Pulmonary artery endothelial cell (primary cell): ENCODE measurements at places on chromosomes 1 and 21. TPM values are rescaled to one million over a fixed set of nuclear protein-coding genes. Genes with fewer than 3 reads are reported as not detected.

- DNase-seq: no peak
Observed at GRCh38 chr1:32247983-32248889, 1.2 kb downstream of the FAM167B start.

- DNase-seq: no peak
Observed at GRCh38 chr1:15931884-15932283, 44.0 kb downstream of the ZBTB17 start.

DNA sequence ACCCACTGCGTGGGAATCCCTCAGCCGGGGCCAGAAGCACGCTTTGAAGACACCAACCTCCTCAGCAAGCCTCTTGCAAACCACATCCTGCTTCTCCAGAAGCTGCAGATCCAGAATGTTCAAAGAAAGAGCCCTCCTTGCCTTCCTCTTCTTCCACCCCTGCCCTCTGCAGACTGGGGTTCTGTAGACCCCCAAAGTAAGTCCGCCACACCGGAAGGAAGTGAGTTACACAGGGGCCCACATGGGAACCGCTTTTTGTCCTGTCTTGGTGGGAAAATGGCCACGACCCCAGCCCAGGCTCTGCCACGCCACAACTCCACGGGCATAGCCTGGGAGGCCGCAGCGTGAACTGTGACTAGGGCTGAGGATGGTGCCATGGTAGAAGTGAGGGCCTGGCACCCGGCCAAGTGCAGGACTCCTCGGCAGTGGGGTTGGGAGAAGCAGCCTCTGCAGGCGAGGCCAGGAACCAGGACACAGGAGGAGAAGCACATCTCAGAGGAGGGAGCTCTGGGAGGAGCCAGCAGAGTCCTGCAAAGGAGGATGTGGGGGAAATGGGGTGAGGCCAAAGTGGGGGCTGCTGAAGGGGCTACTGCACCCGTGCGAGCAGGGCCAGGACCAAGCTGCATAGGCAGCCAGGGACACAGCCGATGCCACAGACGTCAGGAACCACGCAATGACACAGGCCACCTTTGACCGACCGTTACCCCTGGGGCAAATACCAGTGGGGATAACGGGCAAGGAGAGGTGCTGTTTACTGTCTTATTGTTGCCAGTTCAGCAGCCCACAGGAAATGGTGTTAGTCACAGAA lies 30.9 kb downstream of the PDE9A start:
- DNase-seq: no peak

DNA sequence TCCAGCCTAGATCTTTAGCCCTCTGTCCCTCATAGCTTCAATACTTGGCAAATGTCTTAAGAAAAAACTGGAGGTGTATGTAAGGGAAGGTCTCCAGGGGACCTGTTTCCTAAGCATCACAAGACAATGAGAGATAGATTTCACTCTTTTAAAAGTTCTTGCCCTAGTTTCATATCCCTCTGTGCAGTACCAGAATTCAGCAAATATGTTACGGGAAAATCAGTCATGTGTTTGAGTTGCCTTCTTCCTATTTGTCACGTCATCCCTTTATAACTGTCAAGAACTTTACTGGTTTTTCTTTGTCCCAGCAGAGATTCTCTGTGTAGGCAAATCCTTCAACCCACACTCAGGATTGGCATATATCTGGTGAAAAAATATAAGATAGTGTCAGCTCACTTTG lies 32.3 kb downstream of the DNASE2B start:
- no peak for DNase-seq

EXO1 gene
- 11.7 and 16.9 TPM in 2 replicates for total RNA-seq

CRYZ gene
- total RNA-seq: 19.7 and 33.9 TPM in 2 replicates

SFN gene
- 0.13 and 0.42 TPM in 2 replicates for total RNA-seq

CYP4Z1 gene
- total RNA-seq: not detected in 2 replicates

- DNase-seq: no peak
Observed at GRCh38 chr1:34426325-34426896, 249.7 kb downstream of the C1orf94 start.

DNA sequence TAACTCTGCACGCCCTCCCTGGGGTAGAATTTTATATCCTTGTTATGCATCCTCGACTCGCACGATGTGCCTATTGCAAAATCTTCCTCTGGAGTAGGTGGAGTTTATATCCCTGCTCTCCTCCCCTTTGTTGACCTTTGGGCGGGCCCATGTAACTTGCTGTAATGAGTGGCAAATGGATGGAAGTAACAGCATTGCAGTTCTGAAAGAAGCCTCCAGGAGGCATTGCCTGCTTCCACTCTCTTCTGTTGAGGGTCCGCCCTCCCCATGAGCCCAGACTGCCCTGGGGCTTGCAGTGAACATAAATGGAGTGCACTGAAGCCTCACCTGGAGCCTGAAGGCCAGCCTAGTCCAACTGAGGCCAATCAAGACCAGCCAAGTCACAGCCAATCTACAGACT lies 62.2 kb upstream of the GRIK3 start:
- DNase-seq: no peak

GRCh38 chr1:67980028-67980427 lies 70.4 kb downstream of the DIRAS3 start:
- DNase-seq: no peak

- no peak for DNase-seq
Observed at GRCh38 chr1:164703960-164704411, 145.0 kb downstream of the PBX1 start.

- no peak for DNase-seq
Observed at GRCh38 chr1:33820804-33821203, 43.1 kb upstream of the HMGB4 start.

DNA sequence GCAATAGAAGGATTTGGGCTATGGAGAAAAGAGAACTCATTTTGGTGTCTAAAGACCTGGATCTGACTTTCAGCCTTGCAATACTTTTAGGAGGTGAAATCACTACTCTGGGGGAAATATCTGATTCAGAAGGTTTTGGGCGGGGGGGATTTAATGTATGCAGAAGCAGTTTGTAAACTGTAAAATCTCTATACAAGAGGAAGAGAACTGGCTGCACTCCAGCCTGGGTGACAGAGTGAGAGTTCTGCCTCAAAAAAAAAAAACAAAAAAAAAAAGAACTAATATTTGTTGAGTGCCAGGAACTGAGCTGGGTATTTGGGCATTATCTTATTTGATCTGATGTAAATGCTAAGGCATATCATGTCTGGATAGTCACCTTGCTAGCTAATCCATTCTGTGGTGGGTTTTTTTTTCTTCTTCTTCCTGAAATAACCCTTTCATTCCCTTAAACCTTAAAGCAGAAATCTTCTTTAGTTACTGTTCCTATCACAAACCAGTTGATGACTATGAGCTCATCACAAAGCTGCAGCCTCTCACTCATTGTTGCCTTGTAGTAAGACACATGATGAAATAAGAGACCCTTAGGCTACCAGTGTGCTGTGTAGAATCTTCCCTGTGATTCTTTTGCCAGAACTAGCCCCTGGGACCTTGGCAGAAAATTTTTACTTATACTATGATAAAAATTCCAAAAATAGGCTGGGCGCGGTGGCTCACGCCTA lies 35.6 kb upstream of the SLC16A1 start:
- no peak for DNase-seq

GRCh38 chr21:31720330-31720729 lies 11.6 kb downstream of the SCAF4 start:
- DNase-seq: no peak

DNA sequence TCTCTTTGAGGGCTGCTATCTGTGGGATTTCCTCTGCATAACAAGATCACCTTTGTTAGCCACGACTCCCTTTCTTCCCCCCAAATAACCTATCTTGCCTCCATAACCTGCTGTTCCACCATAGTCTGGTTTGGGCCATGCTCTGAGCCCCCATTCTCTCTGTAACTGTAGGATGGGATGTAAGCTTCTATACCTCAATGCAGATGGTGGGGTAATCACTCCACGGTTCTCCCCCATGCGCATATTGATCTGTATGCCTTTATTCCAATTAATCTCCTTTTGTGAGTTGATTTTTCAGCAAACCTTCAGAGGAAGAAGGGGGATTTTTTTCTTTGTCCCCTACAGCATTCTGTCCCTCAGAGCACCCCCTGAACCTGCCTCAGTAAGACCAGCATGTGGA lies 170.1 kb upstream of the IRF2BP2 start:
- no peak for DNase-seq

- DNase-seq: no peak
Observed at GRCh38 chr1:7644961-7645750, 125.9 kb upstream of the VAMP3 start.

- DNase-seq: no peak
Observed at GRCh38 chr1:85264150-85264549, 4.7 kb upstream of the C1orf52 start.

DNA sequence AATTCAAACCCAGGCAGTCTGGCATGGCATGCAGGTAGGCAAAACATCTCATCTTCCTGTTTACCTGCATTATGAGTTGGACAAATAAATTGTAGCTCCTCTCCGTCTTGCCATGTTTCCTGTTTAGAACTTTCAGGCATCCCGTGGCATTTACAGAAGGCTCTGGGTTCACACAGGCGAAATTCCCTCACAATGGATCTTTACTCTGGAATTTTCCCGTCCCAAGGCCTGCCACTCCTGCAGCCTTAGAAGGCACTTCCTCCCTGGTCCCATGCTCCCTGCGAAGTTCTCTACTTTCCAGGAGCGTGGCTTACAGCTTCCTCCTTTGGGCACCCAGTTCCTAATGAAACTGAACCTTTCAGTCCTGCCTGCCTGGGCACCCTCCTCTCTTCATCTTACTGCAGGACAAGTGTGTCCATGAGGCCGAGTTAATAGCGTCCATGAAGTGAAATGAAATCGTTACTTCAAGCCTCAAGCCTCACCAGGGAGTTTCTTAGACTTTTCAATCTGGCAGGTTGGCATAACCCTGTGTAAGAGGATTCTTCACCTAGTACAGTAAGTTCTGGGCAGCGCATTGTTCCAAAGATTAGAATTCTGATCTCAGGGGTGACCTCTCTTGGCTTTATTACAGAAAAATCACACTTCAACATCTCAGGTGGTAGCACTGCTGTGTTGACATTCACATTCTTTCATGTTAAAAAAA lies 36.8 kb upstream of the AHCYL1 start:
- no peak for DNase-seq

GRCh38 chr1:38297842-38298241 lies 251.2 kb upstream of the POU3F1 start:
- no peak for DNase-seq

FAM43B gene
- not detected in 2 replicates for total RNA-seq

DNA sequence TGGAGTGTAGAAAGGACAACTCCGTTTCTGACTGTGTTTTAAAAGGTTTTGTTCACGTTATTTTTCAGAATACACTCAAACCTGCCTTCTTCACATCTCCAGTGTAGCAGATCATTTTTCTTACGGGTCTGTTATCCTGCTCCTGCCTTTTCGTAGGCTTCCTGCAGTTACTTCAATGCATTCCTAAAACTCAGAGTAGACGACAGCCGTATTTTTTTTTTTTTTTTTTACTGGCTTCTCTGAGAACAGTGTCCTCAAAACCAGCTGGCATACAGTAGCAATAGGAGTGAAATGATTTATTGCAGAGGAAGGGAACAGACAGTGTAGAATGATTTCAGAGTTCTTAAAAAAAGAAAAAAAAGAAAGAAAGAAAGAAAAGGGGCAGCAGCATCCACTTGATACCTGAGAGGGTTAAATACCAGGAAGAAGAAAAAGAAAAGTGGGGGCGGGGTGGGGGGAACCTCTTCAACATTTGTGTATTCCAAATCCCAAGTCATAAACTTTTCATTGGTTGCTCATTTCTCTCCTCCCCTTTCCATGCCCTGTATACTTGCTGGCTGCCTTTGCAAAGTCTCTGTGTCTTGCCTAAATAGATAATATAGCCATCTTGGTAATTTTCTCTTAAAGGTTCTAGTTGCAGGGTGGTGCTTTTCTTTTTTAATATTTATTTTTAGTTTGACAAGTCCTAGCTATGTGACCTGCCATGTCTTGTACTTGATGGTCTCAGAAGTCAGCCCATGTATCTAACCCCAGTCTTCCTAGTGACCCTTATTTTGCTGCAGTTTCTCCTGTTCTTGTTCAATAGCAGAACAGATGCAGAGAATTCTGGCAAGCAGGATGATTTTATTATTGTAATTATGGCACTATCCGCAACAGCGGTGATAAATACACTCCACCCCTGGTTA lies 2.8 kb downstream of the TGFB2 start:
- DNase-seq: no peak

DNA sequence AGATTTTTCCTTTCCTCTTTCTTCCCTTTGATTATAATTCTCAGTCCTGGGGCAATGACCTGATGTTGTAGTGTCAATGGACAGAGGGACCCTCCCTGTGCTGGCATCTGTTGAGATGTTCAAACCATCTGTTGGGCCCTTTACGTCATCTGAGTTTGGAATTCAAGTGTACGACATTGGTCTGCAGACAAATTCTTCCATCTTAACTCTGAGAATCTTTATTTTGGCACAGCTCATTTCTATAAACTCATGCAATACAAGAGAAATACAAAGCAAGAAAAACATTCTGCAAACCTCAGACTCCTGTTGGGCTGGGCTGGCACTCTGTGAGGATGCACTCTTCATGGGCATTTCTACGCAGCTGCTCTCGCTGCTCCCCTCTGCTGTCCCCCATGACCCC lies 54.2 kb downstream of the IFI44 start:
- no peak for DNase-seq

GJA8 gene
- total RNA-seq: not detected in 2 replicates

DNA sequence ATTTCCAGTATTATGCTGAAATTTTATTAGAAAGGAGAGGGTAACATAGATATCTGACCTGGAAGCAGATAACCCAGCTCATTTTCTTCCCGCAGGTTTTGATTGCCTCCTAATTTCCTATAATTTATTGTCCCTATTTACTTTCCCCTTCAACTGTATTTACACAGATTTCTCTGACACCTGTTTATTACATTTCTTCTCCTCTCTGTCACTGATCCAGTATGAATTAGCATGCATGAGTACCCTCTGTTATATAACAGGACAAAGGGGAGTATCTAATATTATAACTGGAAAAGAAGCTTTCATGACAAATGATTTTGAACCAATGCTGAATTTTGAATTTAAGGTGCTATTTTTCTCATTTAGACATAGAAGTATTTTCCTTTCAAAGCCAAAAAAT lies 37.4 kb downstream of the DENND1B start:
- DNase-seq: no peak

CAMK2N1 gene
- total RNA-seq: 10.3 and 10.9 TPM in 2 replicates

SPATA17 gene
- 0.07 TPM in 1 of 2 replicates, not detected in the other for total RNA-seq

DNA sequence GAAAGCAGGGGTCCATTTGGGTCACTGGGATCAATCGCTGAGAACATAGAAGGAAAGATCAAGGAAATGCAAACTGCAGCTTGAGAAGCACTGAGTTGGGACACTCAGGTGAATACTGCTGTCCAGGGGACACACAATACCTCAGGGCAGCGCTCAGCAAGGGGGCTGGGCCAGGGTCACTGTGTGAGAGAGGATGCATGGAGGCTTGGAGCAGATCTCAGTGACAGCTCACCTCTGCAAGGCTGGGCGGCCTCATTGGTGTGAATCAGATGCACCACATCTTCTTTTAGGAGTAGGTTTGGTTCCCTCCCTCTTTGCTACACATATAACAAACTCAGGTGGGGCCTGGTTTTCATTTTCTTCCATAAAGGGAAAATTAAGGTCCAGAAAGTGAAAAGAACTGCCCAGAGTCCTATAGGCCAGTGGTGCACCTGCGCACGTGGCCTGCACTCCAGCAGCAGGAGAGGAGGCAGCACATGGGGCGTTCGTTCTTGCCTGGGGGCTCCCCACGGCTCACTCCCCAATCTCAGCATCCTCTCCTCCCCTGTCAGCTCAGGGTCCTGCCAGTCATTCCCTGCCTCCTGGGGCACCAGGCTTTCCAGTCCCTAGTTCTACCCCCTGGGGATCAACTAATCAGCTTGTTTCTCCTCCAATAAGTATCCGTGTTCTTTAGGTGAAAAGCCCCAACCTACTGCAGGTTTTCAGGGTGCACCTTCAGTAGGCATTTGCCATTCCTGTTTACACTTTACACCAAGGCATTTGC lies 1.5 kb downstream of the A3GALT2 start:
- no peak for DNase-seq

- no peak for DNase-seq
Observed at GRCh38 chr1:87143413-87144135, 185.1 kb upstream of the LMO4 start.

PROK1 gene
- total RNA-seq: not detected in 2 replicates

IL10RB gene
- total RNA-seq: 37.0 and 39.0 TPM in 2 replicates
